ENCODE measurements at places on chromosomes 11 and 22.

GRCh38 chr11:75763846-75764245 is 4.7 kb upstream of the DGAT2 start:
- no peak for DNase-seq

GRCh38 chr22:43449205-43449830 is 37.5 kb downstream of the MPPED1 start:
- no peak for DNase-seq

DNA sequence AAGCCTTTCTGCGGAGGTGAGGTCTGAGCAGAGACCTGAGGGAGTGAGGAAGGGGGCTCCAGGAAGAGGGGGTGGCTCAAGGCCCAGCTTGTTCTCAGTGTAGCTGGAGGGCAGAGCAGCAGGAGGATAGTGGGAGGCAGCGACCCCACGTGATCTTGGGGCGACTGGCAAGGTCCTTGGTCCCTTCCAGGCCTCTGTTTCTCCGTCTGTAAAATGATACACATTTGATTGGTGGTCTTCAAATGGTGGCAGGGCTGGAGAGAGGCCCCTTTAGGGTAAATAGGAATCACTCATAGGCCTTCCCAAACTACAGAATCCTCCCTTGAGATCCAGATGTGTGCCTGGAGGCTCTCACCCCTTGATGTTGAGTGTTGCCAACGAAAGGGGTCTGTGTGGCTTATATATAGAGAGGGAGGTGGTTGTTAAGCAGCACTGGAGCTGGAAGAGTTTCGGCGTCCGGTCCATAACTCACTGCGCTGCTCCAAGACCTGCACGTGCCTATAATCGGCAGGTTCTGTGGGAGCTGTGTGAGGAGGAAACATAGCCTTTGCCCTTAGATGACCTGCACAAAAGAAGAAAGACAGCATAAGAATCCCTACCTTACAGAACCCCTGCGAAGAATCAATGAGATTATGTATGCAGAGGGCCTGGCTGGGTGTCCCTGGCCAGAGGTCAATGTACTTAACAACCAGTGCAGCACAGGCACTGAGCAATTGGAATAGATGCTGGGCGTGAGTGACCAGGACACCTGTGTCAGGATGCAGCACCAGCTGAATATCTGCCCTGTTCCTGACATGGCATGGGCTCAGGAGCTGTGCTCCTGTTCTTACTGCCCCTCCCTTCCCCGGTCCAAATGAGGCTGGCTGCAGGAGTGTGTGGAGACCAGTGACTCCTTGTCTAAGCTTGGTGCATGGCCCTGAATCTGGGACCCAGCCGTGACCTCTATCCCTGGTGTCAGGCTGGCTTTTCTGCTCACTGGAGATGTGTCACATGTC is 28.7 kb downstream of the OTOG start:
- no peak for DNase-seq

- no peak for DNase-seq
Measured at GRCh38 chr11:103946793-103947545, 89.5 kb upstream of the DDI1 start.

DNA sequence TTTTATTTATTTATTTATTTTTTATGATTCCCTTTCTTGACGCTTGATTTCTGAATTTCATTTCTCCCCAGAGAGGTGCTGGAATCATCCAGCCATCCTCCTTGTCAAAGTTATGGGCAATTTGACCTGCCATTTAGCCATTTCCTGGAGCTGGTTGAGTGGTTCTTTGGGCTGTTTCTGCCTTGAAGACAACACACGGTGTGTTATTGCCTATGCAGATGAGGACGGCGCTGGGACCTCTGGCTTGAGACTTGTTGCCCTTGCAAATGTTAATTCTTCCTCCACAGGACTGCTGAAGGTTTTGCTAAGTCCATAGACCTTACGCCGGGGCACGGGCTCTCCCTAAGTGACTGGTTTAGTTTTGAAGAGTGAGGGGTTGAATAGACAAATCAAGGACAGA is 147.9 kb upstream of the PLET1 start:
- no peak for DNase-seq

- no peak for DNase-seq
Measured at GRCh38 chr11:67558084-67558772, 25.4 kb upstream of the GSTP1 start.

DNA sequence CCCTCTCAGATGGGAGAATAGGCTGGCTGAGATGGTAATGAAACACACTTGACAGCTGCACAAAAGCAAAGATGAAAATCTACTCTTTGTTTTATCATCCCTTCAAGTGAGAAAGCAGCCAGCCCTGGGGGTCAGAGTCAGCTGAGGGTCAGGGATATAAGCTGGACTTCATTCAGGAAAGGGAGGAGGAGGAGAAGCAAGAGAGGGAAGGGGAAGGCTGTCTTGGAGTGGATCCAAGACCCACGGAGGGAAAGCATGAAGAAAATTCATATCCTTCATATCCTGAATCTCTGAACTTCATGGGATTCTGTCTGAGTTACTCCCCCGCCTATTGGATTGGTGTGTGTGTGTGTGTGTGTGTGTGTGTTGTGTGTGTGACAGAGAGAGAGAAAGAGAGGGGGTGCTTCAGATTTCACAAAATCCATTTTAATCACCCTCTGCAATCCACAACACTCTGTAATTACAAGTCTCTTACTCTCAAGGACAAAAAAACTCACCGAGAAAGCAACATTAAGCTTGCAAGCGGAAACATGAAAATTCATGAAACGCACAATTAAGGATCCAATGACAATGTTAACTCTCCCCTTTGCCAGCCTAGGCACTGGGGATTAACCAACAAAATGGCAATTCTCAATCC is 327.7 kb downstream of the TENM4 start:
- DNase-seq, result no peak
